H7 (cell line): ENCODE measurements at places on chromosomes 1 and 21. TPM values are rescaled to one million over a fixed set of nuclear protein-coding genes. Genes with fewer than 3 reads are reported as not detected.
A peak's percentile ranks its signal among the peaks of the same experiment; 100 is the strongest.

Gene LCE1E
- not detected in 2 replicates for total RNA-seq

Gene GPN2
- 40.3 and 61.9 TPM in 2 replicates for total RNA-seq

Gene CRB1
- not detected in 2 replicates for total RNA-seq

Gene RIPPLY3
- total RNA-seq, result 0.52 and 0.94 TPM in 2 replicates

Gene TCHH
- not detected in 2 replicates for total RNA-seq

Gene ASPM
- 48.3 and 65.0 TPM in 2 replicates for total RNA-seq

Gene RC3H1
- 18.9 and 19.6 TPM in 2 replicates for total RNA-seq

Gene PTPRC
- not detected in 2 replicates for total RNA-seq

- DNase-seq, result no peak
These were observed 18.1 kb upstream of the COL18A1 start for GRCh38 chr21:45386728-45387371.

DNA sequence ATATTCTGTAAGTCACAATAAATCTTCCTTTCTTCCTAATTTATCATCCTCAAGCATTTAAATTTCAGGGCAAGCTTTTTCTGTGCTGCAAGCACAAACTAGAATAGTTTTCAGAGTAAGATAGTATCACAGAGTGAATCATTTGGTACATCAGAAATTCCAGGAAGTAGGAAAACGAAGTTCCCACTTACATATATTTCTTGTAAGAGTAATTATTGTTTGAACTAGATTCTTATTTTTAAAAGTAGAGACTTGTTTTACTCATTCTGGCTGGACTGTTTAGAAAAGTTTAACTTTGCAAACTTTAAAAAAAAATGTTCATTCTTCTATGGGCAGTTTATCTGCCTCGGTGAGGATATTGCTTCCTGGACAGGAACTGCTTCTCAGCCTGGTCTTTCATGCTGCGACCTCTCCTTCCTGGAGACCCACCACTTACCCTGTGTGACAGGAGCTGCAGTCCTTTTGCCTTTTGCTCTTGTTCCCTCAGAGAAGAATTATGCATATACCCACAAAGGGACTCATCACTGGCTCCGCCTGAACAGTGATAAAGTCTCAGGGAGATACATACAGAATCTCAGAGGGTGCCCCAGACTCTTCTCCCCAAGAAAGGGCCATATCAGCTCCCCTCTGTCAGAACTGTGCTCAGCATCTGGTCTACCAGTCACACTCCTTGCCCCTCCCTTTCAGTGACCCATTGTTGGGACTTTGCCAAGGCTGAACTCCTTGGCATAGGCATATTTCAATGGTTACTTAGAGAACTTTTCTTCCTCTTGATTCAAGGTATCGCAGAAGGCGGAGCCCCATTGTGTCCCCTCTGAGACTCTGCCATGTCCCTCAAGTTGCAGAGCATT, 102.7 kb upstream of the CD55 start:
- no peak for DNase-seq

DNA sequence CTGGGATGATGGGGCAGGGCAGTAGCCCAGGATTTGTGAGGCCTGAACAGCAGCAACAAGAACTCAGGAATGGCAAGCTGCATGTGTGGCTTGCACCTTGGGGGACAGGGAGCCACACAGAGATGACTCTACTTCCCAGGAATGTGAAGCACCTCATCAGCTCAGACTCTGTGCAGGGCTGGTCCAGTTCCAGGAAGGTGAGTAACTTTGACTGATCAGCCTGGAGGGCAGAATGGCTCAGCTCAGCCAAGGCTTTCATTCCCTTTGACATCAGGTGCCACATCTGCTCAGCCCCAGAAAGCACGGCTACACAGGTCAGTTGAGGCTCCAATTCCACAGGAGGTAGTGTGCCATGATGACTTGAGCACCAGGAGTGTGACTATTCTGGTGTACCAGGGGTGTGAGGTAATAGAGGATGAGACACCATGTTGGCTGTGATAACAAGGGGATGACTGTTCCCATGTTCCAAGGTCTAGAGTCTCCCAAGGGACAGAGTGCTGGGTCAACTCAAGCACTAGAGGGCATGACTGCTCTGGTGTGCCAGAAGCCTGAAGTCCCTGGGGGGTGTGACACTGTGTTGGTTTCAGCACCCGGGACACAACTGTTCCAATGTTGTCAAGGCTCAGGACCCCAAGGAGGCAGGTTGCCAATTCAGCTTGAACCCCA, 625.8 kb upstream of the ADGRL2 start:
- no peak for DNase-seq

DNA sequence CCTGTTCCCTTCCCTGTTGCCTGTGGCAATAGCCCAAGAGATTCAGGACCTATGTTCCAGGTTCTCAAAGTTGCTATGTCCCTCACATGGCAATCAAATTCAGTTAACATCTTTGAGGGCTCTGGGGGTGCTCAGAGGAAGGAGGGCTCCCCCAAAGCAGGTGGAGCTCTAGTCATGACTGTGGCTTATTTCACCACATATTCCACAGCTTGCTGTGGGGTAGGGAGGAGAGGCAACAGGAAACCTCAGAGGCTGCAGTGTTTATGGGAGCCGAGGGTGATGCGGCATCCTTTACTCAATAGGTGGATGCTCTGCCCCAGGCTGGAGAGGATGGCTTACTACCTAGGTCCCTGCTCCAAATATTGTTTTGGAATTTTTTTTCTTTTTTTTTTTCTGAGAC, 1.2 kb upstream of the MKNK1 start:
- no peak for DNase-seq

DNA sequence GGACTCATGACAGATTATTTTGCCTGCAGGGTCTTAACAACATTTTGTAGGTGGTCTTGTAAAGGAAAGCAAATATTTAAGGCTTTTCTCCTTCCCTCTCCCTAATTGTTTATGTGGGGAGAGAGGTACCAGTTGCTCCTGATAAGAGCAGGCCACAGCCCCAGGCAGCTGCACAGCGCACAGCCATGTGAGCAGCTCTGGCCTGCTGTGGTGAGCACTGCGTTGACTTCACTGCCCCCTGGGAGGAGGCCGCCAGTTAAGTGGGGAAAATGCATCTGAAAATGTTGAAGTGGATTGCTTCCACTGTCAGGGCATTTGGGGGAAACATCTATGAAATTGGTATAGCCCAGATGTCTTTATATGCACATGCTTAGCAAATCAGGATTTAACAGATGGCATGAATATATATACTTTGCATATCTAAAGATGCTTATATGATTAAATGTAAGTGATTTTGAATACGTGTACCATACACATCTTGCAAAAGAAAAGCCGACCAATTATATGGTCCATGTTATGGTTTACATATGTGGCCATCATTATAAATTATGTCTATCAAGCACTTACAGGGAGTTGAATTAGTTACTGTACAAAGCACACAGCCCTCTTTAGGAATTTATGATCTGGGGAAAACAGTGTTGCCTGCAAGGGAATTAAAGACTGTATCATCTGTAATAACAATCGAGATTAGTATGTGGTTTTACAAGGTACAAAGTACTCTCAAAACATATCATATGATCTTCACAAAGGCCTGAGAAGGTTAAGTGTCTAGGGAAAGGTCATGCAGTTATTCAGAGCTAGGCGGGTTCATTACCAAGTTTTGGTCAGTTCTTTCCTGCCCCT, 132.1 kb downstream of the RHOU start:
- DNase-seq, result no peak

- no peak for DNase-seq
These were observed 5.7 kb upstream of the TNFRSF8 start for GRCh38 chr1:12057382-12057781.

DNA sequence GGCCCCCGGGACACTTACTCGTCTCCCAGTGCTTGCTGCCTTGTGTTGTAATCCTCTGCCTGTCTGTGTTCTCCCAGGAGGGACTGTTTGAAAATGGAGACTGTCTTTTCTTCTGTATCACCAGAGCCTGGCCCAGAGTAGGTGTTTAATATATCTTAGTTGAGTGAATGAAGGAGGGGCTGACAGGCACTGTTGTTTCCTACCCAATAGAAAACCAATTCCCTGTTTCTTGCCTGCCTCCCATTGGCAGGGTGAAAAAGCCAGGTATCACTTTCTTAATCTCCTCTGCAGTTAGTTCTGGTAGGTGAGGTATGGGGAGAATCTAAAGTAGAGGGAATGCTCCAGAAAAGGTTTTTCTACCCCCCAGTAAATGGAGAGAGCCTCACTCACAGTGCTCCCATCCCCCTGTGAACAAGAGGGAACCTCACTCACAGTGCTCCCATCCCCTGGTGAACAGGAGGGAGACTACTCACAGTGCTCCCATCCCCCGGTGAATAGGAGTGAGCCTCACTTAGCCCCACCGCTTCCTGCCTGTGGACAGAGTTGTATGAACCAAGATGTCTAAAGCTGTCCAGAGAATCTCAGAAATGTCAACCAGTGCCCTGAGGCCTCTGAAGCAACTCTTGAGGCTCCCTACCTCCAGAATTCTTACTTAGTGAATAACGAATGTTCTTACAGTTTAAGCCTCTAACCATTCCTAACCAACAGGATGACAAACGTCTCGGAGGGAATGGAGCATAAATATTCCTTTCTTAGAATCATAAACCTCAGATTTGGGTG, at the start of gene GJA5:
Gene GJA5, minus strand, starts transcription at position 122 of the 780 bp plus-strand sequence. CDS start 1,364 bp downstream, outside the sequence.
- DNase-seq, result no peak

DNA sequence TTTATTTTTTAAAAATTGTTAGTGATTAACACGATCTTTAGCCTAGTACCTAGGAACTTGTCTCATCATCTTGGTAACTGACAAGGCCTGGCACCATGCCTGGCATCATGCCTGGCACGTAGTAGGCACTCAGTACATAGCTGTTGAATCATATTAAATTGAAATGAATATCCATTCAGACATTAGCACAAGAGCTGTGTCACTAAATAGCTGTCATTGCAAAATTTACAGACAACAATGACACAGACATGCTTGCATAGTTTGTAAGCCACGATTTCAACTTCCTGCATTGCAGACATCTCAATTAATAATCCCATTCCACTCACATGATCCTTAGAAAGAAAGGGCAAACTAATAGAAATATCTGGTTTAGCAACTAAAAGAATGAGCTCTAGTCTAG, 15.4 kb upstream of the PHACTR4 start:
- no peak for DNase-seq

DNA sequence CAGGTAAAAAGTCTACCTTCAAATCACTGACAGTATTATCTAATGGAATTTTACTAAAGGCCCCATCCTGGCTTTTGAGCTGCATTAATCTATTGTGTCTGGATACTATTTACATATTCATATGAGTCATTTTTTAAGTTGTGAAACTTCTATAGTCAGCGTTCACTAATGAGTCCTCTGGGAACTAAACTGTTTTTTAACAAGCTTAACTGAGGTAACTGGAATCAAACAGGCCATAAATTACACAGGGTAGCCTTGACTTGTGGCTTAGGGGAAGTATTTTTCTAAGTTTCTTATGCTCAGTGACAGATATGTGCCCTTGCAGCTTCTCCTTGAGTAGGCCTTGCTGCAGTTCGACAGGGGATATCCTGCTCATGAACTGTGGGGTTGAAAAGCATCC, 68.8 kb downstream of the JMJD4 start:
- no peak for DNase-seq

- peak; percentile 35 for DNase-seq
These were observed 4.2 kb downstream of the NECTIN4 start for GRCh38 chr1:161085165-161085564.

GRCh38 chr1:212930986-212931678, 19.2 kb upstream of the VASH2 start:
- DNase-seq, result no peak

DNA sequence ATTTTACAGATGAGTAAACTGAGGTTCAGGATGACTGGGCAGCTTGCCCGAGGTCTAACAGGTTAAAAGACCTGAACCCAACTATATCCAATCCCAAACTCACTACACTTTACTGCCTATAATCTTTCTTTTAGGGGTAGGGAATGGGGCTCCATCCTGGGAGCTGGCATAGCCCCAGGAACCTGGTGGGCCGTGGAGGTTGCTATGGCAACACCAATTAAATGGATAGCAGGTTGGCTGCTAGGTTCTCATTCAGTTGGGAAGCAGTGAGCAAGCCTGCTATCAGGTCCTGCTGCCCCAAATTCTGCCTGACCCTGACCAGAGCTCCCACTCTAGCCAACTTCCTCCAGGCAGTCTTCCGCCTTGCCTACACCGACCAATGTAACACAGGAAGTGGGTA, 40.9 kb downstream of the LRP8 start:
- DNase-seq, result no peak

DNA sequence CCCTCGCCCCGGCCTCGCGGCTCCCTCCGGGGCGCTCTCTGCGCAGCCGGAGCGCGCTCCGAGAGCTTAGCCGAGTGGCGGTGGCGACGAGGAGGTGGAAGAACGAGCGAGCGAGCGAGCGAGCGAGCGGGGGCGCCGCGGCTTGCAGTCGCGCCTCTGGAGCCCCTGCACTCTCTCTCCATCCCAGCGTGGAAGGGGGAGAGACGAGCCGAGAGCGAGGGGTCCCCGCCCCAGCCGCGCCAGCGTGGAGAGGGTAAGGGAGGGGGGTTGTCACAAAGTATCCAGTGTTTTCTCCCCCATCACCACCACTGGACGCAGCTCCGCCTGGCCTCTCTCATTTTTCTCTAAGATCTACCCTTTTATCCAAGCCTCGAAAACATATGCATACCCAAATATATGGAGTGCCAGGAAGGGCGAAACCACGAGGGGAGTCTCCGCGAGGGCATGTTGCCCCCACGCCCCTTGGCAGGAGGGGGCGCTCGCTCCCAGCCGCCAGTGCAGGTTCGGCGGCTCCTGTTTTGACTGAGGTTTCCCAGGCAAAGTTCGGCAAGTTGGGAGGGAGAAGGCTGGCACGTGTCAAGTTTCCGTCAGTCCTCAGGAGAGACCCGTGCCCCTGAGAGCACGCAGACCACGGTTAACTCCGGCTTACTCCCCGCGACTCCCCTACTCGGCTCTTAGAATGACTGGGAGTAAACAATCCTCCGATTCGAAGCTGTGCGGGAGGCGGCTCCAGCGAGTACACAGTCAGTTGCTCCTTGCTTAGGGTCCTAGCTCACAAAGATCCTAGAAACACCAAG, 569 bp upstream of the DAB1 start:
- peak; percentile 88 for DNase-seq
